Right cardiac atrium (tissue), 5 donors: ENCODE measurements at places on chromosomes 11 and 22.

DNA sequence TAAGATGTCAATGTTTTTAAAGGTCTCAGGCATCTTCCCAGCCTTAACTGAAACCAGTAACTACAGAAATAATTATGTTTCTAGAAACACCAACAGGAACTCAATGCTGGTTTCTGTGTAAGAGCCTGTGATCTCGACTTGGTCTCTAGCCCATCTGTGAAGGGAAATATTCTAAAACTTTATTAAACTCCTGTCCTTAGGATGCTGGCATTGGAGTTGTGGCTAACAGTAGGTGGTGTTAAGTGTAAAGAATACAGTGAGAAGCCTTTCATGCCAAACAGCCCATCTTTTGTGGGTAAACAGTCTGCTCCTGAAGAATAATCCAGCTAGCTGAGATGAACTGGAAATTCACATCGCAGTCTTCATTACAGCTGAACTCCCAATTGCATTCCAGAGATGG, 133.2 kb downstream of the ADAMTS15 start:
- no peak for DNase-seq

GRCh38 chr11:125177543-125177942, 13.0 kb downstream of the PKNOX2 start:
- no peak for DNase-seq

GRCh38 chr11:35675901-35676610, 13.5 kb downstream of the TRIM44 start:
- DNase-seq, result no peak

GRCh38 chr22:35305525-35306070, 5.9 kb downstream of the TOM1 start:
- DNase-seq, result no peak

- no peak for DNase-seq
Observed at GRCh38 chr11:27153136-27153535, 112.5 kb downstream of the BBOX1 start.

- no peak for DNase-seq
Observed at GRCh38 chr11:64867748-64868462, 10.5 kb downstream of the EHD1 start.

- DNase-seq, result no peak
Observed at GRCh38 chr22:47657224-47657623, 894.8 kb downstream of the TBC1D22A start.

GRCh38 chr11:32039149-32039548, 51.7 kb upstream of the RCN1 start:
- no peak for DNase-seq

DNA sequence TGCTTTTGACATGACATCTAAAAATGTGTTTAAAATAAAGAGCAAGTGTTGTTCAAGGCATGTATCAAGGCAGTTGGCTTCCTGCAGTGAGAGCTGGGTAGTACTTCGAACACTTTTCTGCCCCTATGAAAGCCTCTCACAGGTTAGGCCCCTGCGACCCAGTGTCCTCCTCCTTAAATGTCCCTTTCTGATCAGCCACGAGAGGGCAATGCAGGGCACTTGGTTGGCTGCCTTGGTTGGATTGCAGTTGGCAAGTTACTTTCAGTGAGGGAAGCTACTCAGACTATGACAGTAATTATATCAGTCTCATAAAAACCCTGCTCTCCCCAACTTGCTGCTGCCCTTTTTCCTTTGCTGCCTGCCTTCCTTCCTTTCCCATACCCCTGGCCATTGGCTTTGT, 743.8 kb downstream of the NTM start:
- DNase-seq, result peak; percentile 67

GRCh38 chr11:11532574-11532973, 89.2 kb downstream of the GALNT18 start:
- DNase-seq, result no peak

GRCh38 chr11:118082880-118083552, 3.7 kb downstream of the SMIM35 start:
- no peak for DNase-seq

DNA sequence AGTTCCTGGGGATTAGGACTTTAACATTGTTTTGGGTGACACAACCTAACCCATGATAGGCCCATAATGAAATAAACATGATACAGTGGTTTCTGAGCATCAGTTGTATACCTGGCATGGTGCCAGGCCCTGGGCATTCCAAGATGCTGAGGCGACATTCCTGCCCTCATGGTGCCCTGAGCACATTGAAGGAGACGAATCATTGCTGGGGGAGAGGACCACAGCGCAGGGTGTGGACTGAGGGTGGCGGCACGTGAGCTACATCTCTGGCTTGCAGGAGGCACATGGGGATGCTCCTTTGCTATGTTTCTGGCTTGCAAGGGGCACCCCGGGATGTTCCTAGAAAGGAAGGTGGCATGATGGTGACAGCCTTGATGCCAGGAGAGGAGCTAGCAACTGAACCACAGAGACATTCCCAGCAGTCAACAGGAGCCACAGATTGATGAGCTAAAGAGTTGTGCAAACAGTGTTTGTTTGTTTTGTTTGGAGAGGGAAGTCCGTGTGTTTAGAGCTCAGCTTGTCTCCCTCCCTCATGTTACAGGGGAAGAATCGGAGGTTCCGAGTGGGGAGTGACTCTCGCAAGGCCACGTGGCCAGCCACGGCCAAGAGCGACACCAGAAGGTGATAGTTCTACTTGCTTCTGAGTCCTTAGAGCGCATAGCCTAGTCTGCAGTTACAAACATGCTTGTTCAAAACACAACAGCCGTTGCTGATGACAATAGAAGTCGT, 106.4 kb downstream of the MIAT start:
- DNase-seq, result no peak

DNA sequence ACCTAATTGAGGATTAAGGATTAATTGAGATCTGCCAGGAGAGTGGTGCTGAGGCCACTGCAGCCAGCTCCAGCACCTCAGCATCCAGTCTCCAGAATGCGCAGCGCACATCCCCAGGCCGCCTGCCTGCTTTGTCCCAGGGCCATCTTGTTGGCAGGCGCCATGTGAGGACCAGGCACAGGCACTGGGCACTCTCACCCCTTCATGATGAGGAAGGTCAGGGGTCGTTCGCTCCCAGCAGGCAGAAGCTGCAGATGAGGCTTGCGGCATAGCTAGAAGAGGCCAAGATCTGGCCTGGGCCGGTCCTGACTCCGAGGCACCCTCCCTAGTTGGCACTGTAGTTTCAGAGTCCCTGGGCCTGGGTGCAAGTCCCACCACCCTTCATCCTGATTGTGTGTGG, 6.4 kb downstream of the CABP2 start:
- DNase-seq, result no peak

GRCh38 chr22:34113381-34113780, 193.1 kb upstream of the LARGE1 start:
- DNase-seq, result no peak

DNA sequence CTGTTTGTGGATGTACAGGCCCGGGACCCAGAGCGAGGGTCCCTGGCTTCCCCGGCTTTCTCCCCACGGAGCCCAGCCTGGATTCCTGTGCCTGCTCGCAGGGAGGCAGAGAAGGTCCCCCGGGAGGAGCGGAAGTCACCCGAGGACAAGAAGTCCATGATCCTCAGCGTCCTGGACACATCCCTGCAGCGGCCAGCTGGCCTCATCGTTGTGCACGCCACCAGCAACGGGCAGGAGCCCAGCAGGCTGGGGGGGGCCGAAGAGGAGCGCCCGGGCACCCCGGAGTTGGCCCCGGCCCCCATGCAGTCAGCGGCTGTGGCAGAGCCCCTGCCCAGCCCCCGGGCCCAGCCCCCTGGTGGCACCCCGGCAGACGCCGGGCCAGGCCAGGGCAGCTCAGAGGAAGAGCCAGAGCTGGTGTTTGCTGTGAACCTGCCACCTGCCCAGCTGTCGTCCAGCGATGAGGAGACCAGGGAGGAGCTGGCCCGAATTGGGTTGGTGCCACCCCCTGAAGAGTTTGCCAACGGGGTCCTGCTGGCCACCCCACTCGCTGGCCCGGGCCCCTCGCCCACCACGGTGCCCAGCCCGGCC, 16.7 kb upstream of the ACR start:
- DNase-seq, result peak; percentile 61

DNA sequence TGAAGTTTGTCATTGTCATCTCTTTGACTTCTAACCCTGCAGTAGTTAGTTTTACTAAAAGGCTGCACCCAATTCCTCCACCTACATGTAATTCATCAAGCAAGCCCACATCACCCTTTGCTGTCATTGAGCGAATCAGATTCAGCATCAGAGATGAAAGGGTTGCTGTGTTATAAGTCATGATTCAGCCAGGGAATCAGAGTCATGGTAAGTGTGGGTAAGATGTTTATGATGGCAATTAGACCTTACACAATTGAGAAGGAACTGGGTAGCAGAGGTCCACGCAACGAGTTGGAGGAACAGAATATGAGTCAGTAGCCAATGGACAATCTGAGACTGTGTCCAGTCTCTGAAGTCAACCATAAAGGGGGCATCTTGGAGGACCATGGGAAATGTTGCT, 162.8 kb upstream of the SNX19 start:
- no peak for DNase-seq

GRCh38 chr11:12017243-12017678, 8.8 kb upstream of the DKK3 start:
- DNase-seq, result no peak

DNA sequence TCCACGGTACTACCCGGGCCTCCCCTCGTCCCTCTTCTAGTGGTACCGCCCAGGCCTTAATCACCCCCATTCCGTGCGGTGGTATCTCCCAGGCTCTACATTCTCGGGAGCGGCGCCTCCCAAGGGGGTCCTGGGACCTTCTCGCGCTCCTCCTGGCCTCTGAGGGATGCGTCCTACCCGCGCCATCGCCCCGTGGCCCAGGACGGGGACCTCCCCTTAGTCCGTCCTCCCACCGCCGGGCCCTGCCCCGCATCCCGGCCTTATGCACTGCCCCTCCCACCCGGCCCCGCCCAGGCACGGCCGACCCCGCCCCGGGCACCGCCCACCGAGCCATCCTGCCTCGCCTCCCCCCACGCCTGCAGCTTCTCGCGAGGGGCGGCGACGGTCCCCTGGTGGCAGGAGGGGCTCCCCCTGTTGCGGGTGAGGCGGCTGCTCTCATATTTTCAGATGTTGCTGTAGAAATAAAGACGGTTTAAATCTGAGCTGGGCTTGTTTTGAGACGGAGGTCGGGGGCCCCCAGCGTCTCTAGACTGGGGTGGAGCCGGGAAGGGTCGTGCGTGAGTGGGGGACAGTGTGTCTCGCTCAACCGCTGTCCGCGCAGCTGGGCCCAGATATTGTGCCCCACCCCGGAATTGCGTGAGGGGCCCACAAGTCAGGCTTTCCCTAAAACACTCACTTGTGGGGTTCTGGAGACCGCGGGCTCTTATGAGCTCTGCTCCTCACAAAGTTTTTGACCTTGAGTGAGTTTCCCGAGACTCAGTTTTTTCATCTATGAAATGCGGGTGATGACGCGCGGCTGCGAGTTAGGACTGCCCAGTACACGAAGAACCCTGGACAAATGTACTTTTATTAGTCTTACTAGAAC, 828 bp upstream of the RAB1B start:
- DNase-seq, result peak; percentile 97

DNA sequence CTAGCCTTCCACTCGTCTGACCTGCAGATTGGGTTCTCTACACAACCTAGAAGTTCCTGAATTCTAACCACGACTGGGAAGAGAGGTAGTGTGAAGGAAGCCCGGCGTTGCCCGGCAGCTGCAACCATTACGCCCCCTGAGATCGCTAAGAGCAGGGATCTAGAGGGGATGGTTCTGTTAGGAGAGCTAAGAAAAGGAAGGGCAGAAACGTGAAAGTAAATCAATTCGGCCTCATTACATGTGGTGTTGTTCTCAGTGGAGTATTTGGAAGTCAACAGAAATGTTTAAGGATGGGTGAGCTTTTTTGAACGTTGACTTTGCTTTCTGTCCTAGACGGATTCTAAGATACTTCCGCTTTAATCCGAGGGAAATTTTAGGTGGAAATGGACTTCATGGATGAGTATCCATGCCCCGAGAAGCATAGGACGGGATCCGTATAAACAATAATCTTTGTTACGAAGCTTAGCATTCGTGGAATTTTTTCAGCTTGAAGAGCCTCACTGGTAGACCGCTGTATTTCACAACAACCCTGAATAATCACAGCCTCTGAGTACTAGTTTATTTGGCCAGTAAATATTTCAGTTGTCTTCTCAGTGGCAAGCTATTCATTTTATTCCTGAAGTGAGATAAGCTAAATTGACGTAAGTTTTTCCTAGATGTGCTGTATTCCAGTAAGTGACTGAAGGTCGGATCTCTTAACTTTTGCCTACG, 629 bp downstream of the ATP5MG start:
- no peak for DNase-seq

DNA sequence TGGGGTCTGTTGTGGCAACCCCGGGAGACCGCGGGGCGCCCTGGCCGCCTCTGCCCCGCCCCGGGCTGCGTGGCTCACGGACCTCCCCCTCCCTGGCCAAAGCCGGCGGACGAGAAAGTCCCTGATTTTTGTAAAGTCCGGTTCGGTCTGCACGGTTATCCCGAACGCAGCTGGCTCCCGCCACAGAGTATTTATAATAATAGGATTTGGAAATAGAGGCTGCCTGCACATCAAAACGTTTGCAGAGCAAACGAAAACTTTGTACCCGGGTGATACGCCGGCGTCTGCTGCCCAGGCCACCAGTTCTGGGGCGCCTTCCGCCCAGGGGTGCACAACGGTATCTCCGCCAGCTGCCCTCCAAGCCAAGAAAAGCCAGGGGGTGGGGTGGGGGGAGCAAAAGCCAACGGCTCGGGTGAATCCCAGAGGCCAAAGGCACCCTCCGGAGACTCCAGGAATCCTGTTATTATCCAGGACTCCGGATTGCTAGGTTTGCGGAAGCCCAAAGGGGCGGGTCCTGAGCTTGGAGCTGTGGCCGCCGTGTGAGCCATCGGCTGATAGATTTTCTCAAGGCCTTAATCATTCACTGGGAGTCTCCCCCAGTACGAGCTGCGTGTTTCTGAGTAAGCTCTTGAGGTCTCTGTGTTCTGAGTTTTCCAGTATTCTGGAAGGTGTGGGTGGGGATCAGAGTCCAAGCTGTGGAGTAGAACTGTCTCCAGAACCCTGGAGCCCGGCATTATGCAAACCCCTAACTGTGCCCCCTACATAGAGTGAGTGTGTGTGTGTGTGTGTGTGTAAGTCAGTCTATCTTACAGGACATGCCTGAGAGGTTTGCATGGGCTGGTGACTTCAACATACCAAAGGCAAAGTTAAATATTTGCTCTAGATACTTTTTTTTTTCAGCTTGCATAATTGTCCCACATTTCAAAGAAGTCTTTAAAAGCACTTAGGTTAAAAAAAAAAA, 673 bp upstream of the SHANK2 start:
- DNase-seq, result no peak

DNA sequence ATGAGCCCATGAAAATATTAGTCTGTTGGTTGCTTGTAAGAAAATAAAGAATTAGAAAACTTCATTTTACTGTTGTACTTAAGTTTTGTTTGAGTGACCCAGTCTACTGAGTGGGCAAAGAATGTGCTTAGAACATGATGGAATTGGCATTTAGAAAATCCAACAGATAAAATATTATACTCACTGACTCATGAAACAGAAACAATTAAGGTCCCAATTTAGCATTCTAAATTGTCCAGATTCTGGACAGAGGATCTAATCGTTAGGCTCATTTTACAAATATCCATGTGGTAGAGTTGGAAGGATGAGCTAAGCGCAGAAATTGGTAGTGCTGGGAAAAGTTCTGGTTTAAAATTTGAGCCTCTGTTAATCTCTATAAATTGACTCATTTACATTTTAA, 45.4 kb downstream of the METTL15 start:
- DNase-seq, result no peak
